Left ventricle myocardium superior (tissue), 1 donor: ENCODE measurements at places on chromosomes 4 and X. TPM values are rescaled to one million over a fixed set of nuclear protein-coding genes. Genes with fewer than 3 reads are reported as not detected.

GRCh38 chr4:180557348-180557747 lies 1685.9 kb upstream of the TENM3 start:
- no peak for DNase-seq

The DCLK2 gene
- 27.5 TPM for total RNA-seq

- DNase-seq: no peak
These were observed 52.7 kb upstream of the FRMPD3 start for GRCh38 chrX:107396783-107397182.

- peak; percentile 28 for DNase-seq
These were observed 405.6 kb downstream of the FAM47A start for GRCh38 chrX:33726281-33727160.
